ENCODE measurements at places on chromosomes 13 and 19.

GRCh38 chr13:46866150-46866549, 30.7 kb downstream of the HTR2A start:
- DNase-seq, result no peak

DNA sequence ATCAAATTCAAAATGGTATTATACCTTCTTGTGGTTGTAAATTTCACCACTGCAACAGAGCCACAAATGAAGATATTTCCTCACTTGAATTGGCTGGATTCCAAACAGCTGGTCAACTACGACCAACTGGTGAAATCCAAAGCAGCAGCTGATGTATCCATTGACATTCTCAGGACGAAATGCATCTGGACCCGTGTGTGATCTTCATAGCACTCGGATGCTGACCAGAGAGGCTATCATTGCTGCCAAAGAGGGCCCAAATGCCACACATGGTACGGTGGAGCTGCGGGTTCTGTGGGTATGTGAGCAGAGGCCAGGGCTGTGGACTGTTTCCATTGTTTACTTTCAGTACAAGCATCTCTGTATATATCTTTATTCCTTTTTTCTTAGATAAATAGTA, 25.6 kb upstream of the PCCA start:
- DNase-seq, result no peak

DNA sequence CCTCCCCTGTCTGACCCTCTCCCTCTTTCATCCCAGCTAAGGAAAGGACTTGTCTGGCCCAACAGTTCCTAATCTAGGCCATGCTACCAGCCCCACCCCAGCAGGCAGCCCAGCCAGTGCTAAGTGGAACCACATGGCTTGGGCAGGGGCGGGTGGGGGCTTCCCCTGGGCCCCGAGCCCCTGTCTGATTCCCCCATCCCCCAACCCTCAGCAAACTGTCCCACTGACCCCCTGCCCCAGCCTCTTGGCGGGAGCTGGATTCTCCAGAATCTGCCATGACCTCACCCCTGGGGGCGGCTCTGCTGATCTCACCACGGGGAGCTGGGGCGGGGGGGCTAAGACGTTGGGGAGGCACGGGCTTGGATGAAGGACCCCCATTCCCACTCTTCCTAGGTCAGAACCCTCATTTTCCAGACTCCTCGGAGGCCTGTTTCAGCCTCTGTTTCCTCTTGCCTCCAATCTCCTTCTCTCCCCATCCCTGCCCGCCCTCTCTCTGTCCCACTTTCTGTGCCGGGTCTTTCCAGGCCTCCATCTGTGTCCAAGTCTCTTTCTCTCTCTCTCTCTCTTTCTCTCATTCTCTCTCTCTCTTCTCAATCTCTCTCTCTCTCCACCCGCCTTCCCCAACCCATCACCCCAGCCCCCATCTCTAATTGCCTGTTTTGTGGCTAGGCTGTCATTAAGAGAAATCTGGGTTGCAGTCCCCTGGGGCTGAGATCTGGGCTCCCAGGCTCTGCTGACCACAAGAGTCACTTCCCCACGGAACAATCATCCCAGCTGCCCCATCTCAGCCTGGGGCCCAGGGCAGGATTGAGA, 2.7 kb downstream of the COL5A3 start:
- no peak for DNase-seq

GRCh38 chr13:93098972-93099371, 127.6 kb upstream of the GPC6 start:
- DNase-seq, result no peak

DNA sequence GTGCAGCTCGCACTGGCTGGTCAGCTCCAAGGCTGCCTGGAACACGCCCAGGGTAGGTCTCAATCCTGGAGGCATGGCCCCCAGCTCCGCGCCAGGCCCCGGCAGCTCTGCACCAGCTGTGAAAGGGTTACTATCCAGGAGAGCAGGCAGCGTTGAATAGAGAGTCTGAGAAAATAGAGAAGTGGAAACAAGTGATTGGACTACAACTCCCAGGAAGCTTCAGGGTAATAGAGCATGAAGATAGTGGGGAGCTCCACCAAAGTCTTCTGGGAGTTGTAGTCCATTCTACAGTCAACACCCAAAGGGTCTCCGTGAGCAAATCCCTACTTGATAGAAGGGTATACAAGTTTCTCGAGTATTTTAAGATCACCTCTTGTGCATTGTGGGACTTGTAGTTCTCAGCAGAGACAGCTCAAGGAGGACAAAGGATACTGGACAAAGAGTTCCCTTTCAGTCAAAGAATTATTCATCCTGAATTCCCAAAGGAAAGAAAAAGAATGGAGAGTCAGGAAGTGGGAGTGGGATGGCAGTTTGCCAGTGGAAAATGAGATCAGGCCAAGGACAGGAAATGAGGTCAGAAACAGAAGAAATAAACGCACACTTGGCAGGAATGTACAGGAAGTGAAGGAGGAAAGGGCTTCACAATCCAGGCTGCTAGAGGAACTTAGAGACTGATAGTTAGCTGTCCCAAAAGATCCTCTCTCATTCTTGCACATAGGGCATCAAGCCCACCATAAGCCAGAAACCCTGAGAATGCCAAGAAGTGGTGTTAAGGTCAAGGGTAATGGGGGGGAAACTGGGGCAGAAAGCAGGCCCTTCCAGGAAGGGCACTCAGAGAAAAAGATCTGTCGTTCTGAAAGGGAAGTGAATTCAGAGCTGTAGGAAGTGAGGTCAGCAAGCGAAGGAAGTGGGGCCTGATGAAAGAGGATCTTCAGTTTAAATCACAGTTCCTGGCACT, 5.5 kb upstream of the MAMSTR start:
- peak; percentile 85 for DNase-seq

GRCh38 chr19:10420444-10421239, at the start of gene PDE4A:
Gene PDE4A, plus strand, starts transcription at chr19:10420538. Its CDS starts 227 bp downstream, at chr19:10420765.
- no peak for DNase-seq

DNA sequence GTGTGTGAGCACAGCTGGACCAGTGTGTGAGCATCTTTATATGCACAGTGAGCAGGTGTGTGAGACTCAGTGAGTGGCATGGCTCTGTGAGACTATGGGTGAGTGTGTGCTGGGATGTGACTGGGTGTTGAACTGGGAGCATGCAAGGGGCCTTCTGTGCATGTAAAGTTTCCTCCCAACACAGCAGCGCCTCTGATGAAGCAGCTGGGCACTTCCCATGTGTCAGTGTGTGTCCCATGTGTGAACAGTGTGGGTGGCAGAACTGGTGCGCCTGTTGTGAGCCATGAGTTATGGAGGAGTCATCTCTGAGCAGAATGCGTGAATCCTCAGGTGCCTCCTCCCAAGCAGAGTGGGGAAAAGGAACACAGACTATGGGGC, 24.1 kb downstream of the LGALS16 start:
- no peak for DNase-seq

GRCh38 chr19:49987159-49987698, 26.3 kb upstream of the SIGLEC11 start:
- peak; percentile 70 for DNase-seq

GRCh38 chr19:44847144-44848035, 1.3 kb downstream of the NECTIN2 start:
- DNase-seq, result no peak

DNA sequence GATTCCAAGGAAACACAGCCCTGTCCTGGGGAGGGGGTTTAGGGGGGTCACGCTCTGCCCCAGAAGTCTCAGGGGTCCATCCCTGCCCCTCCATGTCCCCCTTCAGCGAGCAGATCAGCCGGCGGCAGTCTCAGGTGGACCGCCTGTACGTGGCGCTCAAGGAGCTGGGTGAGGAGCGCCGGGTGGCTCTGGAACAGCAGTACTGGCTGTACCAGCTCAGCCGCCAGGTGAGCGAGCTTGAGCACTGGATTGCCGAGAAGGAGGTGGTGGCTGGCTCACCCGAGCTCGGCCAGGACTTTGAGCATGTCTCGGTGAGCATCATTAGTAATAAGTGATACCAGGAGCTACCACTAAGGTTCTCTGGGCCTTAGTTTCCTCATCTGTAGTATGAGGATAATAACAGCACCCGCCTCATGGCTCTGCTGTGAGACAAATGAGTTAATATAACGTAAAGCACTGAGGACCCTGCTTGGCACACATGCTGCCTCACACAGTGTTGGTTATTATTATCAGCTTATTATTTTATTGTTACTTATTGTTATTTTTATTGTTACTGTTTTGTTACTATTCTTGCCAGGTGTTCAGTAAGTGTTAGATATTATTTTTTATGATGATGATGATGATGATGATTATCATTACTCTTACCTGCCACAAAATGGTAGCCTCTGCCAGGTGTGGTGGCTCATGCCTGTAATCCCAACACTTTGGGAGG, 20.5 kb upstream of the SHKBP1 start:
- DNase-seq, result no peak

DNA sequence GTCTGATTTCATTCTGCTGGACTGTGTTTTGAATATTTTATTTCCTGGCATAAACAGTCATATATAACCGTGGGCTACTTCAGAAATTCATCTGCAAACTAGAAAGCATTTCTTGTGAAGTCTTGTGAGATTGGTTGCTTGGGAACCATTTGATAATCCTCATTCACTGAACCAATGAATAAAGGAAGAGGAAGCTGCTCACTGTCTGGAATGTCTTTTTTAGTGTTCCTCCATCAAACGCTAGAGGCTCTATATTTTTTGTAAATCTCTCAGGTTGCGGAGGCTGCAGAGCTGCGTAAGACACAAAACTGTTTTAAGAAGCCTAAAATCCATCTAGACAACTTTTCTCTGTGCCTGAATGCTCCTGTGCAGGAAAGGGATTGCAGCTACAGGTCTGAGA, 18.7 kb upstream of the GPR12 start:
- no peak for DNase-seq

DNA sequence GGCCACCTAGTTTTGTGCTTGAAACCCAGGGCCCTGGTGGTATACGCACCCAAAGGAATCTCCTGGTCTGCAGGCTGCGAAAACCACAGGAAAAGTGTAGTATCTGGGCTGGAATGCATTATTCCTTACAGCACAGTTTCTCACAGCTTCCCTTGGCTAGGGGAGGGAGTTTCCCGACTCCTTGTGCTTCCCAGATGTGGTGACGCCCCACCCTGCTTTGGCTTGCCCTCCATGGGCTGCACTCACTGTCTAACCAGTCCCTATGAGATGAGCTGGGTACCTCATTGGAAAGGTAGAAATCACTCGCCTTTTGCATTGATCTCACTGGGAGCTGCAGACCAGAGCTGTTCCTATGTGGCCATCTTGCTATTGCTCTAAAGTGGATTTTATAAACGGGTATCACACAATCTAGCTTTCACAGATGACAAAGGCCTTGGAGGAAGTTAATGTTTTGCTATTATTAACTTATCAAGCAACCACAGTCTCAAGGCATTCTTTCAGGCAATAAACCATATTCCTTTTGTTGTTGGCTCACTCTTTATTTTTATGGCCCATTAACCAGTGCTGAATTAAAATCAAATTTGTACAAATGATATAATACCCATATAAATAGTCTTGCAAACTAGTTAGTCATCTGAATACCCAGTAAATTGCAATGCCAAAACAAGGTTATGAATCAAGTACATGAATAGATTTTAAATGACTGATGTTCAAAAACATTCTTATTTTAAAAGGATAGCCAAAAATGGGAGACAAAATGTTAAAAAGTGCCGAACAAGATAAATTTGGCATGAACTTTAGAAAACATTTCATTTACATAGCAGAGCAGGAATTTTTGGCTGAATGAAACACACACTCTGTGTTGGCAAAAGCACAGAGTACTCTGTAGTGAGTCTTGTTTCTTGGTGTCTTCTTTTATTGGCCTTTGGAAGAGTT, 475.4 kb upstream of the ARGLU1 start:
- no peak for DNase-seq

DNA sequence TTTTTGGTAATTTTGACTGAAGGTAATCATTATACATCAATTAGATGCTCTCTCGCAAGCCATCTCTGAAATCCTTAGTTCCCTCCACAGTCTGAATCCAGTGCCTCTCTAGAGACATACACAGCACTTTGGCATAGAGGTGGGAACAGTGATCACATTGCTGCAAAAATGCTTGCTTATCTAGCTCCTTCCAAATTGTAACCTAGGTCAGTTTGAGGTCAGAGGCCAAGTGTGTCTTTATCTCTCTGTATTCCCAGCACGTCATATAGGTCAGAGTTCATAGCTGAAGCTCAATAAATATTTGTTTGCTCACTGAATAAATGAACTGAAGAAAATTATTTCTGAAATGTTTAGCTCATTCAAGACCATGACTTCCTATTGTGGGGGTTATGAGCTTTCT, 462.5 kb downstream of the DIAPH3 start:
- no peak for DNase-seq

GRCh38 chr19:18817574-18817973, 14.2 kb upstream of the UPF1 start:
- no peak for DNase-seq

- no peak for DNase-seq
Observed at GRCh38 chr19:39941615-39942365, 7.4 kb upstream of the FCGBP start.

- no peak for DNase-seq
Observed at GRCh38 chr19:52226652-52227051, 36.8 kb downstream of the PPP2R1A start.

DNA sequence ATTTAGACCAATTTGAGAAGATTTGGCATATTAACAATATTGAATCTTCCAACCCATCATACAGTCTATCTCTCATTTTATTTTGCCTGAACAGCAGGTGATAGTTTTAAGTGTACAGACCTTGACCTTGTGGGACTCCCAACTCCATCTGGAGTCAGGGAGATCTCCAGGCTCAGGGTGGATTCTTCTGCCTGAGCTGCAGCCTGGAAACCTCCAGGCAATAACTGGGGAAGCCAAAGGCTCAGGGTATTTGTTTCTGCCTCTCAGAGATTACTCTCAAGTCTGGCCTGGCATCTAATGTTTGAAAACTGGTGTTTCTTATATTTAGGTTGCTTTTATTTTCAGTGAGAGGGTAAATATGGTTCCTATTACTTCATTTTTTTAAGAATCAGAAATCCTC, 102.1 kb upstream of the C1QTNF9B start:
- no peak for DNase-seq

- no peak for DNase-seq
Observed at GRCh38 chr13:20193162-20193906, 596 bp upstream of the GJB2 start.

DNA sequence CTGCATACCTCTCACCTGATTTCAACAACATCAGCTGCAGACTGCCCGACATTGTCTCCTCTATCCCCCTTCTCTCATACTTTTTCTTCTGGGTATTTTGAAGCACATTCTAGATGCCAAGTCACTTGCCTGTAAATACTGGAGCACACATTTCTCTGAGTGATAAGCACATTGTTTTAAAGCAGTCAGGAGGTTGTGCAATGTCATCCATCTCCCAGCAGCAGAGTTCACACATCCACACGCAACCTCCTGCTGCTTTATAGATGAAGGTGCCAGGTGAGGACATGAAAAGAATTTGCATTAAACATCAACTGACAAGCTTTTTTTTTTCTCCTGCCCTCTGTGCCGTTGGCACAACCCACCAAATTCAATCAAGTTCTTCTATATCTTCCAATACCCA, 5.5 kb downstream of the UPK1A start:
- no peak for DNase-seq

DNA sequence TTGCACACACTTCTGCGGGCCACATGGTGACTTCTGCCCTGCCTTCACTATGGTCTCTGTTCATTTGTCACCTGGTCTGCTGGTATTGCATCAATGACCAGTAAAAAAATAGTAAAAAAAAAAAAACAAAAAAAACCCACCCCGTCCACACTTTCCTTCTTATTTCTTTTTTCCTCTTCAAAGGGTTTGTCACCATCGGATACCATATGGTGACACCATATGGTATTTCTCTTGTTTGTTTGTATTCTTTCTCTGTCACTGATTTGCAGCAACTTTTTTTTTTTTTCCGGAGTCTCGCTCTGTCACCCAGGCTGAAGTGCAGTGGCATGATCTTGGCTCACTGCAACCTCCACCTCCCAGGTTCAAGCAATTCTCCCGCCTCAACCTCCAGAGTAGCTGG, 26.2 kb upstream of the OR7C2 start:
- DNase-seq, result no peak

GRCh38 chr13:33236021-33236420, 49.5 kb downstream of the STARD13 start:
- DNase-seq, result no peak
